Activated naive CD8-positive, alpha-beta T cell treated with anti-CD3 and anti-CD28 coated beads, Interleukin-2, amount 50 U/mL, for 16 hours (primary cell): ENCODE measurements at places on chromosomes 2 and 18.

DNA sequence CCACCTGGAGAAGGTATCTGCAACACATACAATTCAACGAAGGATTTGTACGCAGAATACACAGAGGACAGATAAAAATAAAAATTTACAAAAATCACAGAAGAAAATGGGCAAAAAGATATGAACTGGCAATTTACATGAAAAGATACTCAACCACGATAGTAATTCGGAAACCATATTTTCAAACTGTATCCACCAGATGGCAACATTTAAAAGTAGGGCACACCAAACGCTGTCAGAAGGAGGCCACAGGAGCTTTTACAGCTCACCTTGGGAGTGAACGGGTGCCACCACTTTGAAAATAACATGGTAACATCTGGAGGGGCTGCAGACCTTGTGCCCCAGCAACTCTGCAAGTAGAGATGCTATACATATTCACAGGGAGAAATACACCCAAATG lies 9.8 kb downstream of the KIF1A start:
- DNase-seq: no peak

- DNase-seq: no peak
Observed at GRCh38 chr2:55231546-55232083, 478 bp downstream of the CLHC1 start.

DNA sequence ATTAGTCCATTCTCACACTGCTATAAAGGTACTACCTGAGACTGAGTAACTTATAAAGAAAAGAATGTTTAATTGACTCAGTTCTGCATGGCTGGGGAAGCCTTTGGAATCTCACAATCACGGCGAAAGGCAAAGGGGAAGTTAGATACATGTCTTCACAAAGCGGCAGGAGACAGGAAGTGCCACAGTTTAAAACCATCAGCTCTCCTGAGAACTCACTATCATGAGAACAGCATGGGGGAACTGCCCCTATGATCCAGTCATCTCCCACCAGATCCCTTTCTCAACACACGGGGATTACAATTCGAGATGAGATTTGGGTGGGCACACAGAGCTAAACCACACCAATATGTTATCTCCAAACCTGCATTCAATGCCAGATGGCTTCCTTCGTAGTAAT lies 716.1 kb downstream of the DCC start:
- no peak for DNase-seq

GRCh38 chr2:66851449-66851872 lies 416.5 kb downstream of the MEIS1 start:
- no peak for DNase-seq

- DNase-seq: no peak
Observed at GRCh38 chr18:9885170-9886004, at the start of gene TXNDC2. TXNDC2 (plus strand) TSS chr18:9885973; CDS start chr18:9886681, 708 bp downstream.

DNA sequence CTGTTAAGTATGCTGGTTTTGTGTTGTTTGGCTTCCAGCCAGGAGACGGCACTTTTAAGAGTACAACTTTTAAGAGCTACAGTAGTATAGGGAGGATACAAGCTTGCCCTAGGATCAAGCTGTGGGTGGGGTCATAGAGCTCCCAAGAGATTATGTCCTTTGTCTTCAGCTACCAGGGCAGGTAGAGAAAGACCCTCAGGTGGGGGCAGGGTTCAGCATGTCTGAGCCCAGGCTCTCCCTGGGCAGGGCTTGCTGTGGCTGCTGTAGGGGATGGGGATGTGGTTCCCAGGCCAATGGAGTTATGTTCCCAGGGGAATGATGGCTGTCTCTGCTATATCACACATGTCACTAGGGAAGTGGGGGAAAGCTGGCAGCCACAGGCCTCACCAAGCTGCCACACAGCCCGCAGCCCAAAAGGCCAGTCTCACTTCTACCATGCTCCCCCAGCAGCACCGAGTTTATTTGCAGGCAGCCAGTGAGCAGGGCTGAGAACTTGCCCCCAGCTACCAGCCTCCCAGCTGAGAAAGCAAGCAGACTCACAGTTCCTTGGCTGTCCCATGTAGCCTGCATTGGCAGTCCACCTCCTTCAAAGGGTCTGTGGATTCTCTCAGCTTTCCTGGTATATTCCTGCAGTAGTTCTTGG lies 105.7 kb upstream of the ERBB4 start:
- no peak for DNase-seq

GRCh38 chr2:158600155-158600802 lies 143.5 kb downstream of the PKP4 start:
- no peak for DNase-seq

- no peak for DNase-seq
Observed at GRCh38 chr2:18781541-18782280, 192.3 kb upstream of the NT5C1B start.

GRCh38 chr2:54666634-54667265 lies 56.7 kb upstream of the EML6 start:
- no peak for DNase-seq

- no peak for DNase-seq
Observed at GRCh38 chr2:182186132-182186735, 200.6 kb downstream of the PPP1R1C start.

GRCh38 chr2:159086342-159086741 lies 117.9 kb downstream of the TANC1 start:
- no peak for DNase-seq

GRCh38 chr2:189982780-189983394 lies 79.6 kb downstream of the MSTN start:
- DNase-seq: no peak

DNA sequence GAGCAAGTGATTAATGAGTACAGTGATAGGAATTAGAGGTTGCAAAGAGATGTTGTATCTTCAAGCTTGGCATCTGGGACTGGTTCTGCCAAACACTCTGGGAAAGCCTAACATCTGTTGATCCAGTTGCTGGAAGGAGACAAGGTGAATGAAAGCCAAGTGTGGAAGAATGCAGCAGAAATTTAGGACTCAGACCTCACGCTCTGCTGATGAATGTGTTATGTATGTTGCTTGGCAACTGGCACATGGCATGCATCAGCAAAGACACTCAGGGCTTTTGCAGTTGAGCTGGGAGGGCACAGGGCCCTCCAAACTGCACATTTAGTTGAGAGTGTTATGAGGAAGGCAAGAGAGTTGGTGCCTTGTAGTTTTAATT lies 105.5 kb downstream of the COLEC12 start:
- DNase-seq: no peak

DNA sequence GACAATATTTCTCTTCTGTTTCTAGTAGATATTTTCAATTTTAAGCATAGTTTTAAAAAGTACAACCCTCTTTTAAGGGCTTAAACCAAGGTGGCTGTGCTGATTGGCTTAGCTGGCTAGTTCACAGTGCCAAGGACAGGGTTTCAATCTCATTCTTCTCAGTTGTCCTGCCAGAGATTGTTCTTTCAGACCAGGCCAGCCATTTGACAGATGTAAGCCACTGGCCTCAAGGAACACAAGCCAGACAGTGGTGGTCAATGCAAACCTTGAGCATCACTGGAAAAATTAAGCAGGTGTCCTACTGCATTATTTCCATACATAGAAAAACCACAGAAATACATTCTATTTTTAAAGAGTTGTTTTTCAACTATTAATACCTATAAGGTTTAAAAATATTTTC lies 5.9 kb downstream of the RNF103 start:
- DNase-seq: no peak

GRCh38 chr2:212033888-212034287 lies 504.7 kb downstream of the ERBB4 start:
- DNase-seq: no peak
